ENCODE measurements at places on chromosomes 7 and 10.

DNA sequence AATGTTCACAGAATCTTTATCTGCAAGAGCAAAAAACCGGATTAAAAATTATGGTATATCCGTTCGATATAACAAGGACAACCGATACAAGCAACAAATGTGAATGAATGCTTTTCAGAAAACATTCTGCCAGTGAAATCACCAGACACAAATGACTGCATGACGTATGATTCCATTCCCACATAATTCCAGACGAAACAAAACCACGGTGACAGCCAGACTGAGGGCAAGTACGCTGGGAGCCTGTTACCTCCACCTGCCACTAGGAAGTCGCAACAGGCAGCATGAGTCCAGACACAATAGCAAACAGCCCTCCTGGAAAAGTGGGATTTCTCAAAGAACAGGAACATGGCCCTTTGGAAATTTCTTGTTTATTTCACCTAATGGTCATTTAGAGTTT is 41.7 kb downstream of the MAD1L1 start:
- DNase-seq: no peak

GRCh38 chr10:5833814-5834213 is 20.6 kb upstream of the GDI2 start:
- DNase-seq: no peak

- no peak for DNase-seq
Measured at GRCh38 chr10:61821693-61822092, 79.8 kb upstream of the ARID5B start.

DNA sequence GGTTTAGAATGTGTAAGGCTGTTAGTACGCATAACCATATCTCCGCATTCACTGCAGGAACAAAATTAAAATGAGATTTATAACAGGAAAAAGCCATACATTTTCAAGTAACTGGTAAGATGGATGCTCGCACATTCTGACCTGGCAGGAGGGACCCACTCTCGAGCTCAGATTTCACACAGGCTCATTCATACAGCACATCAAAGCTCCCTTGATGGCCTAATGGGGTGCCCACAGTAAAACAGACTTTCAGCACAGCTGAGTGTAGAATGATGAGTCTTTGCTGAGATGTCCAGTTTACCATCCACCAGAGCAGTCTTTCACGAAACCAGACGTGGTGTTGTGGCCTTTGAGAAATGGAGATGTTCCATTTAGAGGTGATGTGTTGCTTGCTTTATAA is 8.9 kb downstream of the FOXI2 start:
- no peak for DNase-seq

- no peak for DNase-seq
Measured at GRCh38 chr7:100486111-100486636, 2.4 kb downstream of the NYAP1 start.

DNA sequence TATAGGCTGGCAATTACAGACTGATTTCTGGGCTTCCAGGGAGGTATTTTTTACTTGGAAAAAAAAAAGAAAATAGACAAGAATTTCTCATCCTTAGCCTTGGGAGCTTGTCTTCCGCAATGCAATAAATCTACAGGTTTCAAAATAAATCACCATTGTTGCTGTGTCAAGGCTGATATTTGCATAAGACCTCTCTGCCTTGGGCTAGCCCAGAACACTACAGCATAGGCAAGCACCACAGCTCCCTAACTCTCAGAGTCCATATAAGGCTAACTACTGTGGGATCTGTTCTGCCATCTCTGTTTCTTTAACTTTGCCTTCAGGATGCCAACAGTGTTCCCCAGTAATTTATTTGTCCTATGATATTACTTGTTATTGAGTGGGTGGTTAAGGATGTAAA is 64.4 kb downstream of the ZWINT start:
- no peak for DNase-seq

DNA sequence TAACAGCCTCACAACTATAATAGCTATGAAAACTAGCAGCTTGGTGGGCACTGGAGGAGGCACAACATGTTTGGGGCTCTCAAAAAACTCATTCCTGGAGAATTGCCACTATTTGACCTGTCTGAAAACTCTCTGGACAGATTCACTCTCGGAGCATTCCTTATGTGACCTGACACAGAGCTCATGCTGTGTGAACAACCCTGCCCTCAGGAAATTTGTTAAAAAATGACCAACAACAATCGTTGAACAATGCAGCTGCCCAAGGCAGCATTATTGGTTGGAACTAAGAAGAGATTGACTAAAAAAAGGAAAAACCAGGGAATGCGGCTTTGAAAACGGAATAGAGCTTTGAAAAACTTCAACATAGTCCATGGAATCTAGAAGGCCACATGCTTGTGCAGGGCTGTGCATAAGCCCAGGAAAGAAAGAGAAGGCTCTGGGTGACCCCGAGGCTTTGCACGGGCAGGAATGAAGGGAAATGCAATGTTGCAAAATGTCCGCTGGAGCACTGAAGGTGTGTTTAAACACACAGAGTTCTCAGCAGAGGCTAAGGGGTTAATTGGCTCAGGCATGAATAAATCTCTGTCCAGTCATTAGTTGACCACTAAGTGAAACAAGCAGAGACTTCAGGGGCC is 52.8 kb downstream of the NAMPT start:
- DNase-seq: no peak

DNA sequence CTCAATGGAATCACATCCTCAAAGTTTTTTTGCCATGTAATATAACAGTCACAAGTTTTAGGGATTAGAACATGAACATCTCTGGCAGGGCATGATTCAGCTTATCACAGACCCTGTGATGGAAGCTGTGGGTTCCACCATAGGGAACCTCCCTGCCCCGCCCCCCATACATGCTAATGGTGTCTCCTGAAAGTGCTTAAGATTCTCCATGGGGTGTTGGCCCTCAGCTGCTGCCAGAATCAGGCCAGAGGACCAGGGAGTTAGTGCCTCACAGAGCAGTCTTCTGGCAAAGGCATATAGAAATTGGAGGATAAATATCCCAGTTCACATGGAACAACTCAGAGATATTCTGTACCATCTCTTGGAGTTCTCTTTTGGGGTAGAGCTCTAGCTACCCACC is 119.4 kb downstream of the RAB11FIP2 start:
- no peak for DNase-seq

DNA sequence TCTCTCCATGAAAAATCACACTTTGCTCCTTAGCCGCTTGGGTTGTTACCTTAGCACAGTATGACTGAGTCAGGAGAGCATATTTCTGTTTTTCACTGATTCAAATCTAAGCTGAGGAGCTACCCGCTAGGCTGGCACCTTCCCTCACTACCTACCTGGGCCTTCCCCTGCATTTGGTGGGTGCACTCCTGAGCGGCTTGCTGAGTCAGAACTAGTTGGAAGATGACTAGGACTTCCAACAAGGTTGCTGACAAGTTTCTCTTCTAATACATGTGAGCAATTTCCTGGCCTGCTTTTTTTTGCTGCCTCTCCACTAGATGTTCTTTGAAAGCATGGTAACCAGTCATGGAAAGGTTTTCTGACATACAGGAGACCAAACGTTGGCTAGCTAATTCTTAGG is 43.8 kb upstream of the SEC61G start:
- no peak for DNase-seq

- DNase-seq: no peak
Measured at GRCh38 chr10:11475831-11476434, 135.5 kb downstream of the USP6NL start.

DNA sequence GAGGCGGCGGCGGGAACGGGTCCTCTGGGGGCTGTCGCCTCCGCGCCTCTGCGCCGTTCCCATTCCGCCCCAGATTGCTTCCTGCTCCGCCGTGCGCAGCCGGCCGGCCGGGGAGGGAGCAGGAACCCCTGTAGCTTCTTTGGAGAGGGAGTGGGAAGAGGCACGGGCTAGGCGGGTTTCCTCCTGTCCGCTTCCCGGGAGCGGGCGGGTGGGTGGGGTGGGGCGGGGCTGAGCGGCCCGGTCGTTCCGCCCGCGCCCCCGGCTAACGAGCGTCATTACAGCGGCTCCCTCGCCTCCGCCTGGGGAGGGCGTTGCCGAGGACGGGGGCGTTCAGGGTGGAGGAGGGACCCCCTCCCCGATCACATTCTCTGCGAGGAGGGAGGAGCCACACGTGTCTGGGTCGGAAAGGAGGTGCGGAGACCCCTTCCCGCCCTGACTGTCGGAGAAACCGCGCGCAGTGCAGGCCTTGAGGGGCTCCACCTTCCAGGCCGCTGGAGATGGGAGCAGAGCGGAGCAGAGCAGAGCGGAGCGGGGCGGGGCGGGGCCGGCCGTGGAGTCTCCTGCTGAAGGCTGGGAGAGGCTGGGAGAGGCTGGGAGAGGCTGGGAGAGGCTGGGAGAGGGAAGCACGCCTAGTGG is 39.7 kb downstream of the AGAP3 start:
- DNase-seq: no peak

GRCh38 chr7:49852619-49853462 is 79.4 kb downstream of the VWC2 start:
- DNase-seq: no peak

- DNase-seq: peak; percentile 70
Measured at GRCh38 chr10:76973091-76974016, 664.3 kb downstream of the KCNMA1 start.

- DNase-seq: no peak
Measured at GRCh38 chr10:79329529-79329928, 17.7 kb upstream of the PPIF start.

GRCh38 chr7:127415060-127415742 is 22.7 kb upstream of the ZNF800 start:
- DNase-seq: no peak

GRCh38 chr7:15856311-15856710 is 169.8 kb upstream of the MEOX2 start:
- no peak for DNase-seq

- DNase-seq: no peak
Measured at GRCh38 chr10:50420196-50420595, 168.9 kb upstream of the ASAH2 start.

DNA sequence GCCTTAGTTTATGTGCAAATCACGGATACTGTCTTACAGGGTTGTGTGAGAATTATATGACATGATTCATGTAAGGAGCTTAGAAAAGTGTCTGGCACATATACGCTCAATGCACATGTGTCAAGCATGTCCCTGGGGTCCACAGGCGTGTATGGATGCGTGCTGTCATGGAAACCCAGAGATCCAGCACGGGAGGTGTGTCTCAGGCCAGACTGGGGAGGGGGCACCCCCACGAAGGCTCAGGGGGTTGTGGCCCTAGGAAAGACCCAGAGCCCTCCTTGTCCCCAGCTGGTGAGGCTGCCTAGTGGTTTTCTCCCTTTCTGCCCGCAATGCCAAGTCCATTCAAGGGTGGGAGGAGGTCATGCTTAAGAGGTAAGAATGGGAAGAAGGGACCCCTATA is 9.1 kb downstream of the BTBD16 start:
- DNase-seq: peak; percentile 59

GRCh38 chr7:100866729-100867039 is 503 bp upstream of the TRIP6 start:
- no peak for DNase-seq

GRCh38 chr10:73263693-73264347 is 11.4 kb upstream of the MRPS16 start:
- no peak for DNase-seq

DNA sequence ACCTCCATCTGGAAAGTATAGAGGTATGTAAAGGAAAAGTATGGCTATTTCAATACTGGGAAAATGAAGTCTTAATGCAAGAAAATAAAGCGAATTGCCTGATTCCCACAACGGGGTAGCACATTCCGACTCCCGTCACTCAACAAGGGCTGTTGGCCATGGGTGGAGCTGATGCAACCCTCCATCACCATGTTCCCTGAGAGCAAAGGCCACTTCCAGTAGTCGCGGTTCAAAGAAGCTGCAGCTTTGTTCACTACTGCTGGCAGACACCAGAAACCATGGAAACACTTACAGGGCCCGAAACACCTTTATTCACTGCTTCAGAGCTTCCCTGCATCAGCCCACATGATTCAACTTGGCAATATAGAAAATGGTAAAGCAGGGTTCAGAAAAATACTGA is 44.0 kb downstream of the TMEM26 start:
- no peak for DNase-seq

DNA sequence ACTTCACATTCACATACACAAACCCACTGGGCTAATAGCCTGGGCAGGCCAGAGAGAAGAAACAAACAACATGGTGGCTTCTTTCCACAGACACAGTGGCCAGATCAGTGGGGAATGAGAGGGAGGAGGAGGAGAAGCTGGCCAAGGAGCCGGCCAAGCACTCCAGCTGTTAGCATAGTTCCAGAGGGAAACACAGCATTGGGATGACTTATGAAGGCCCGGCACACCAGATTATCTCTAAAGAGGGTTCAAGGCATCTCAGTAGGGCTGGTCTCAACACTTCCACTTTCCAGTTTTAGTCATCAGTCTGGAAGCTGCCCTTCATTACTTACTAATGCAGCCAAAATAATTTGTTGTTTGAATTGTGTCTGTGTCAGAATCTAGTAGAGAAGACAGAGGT is 42.1 kb upstream of the GPR26 start:
- no peak for DNase-seq

DNA sequence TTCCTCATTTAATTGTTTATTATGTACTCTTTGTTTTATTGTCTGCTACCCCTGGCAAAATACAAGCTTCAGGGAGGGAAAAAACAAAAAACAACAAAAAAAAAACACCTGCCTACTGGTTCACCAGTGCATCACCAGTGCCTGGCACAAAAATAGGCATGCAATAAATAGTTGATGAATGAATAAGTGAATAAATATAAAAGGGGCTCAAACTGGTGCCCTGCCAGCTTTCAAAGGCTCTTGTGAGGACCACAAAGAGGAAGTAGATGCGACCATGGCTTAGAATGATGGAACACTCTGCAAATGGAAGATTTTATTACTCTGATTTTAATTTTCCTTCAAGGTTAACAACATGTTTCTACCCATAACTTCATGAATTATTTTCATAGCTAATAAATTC is 213.0 kb upstream of the INHBA start:
- DNase-seq: no peak

GRCh38 chr7:88289564-88290025 is 17.1 kb downstream of the STEAP4 start:
- no peak for DNase-seq

DNA sequence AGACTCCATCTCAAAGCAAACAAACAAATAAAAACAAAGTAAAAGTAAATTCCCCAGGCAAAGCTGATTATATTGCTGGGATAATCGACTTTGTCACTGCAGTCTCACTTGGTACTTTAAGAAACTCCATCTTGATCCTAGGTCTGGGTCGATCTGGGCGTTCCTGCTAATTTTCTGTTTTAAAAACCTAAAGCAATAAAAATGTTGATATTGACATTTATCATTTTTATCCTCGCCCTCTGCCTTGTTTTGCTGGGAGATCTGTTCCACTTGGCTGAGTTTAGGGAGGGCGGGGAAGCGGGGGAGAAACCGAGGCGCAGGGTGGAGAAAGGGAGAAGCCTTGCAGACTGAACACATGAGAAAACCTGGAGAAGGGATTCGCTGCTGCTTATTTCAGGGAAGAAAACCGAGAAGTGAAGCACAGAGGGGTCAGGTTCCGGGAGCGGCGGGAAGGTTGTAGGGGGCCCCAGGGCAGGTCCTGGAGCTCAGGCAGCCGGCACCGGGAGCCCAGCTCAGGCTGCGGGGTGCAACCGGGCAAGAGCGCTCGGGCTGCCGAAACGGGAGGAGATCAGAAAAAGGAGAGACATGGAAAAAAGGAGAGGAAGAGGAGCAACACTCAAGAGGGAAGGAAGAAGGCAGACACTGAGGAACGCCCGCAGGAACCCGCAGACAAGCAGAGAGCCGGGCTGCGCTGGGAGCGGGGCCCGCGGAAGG is 27.3 kb upstream of the KMT2C start:
- DNase-seq: no peak

- DNase-seq: no peak
Measured at GRCh38 chr10:8035006-8035640, 19.4 kb upstream of the GATA3 start.

- DNase-seq: no peak
Measured at GRCh38 chr10:59266321-59266720, 89.9 kb downstream of the PHYHIPL start.

- no peak for DNase-seq
Measured at GRCh38 chr10:60978287-60979115, 34.5 kb upstream of the RHOBTB1 start.
